ENCODE measurements at places on chromosomes 7 and 10. TPM values are rescaled to one million over a fixed set of nuclear protein-coding genes. Genes with fewer than 3 reads are reported as not detected.
A peak's percentile ranks its signal among the peaks of the same experiment; 100 is the strongest.

- no peak for DNase-seq
These were observed 133.9 kb downstream of the AUTS2 start for GRCh38 chr7:69732203-69732602.

GRCh38 chr7:106430535-106431455 lies 146.0 kb upstream of the NAMPT start:
- no peak for DNase-seq

The EIF5AL1 gene
- 0.61 TPM for total RNA-seq

GRCh38 chr7:105454095-105454747 lies 65.5 kb upstream of the SRPK2 start:
- no peak for DNase-seq

- DNase-seq = no peak
These were observed 52.5 kb upstream of the SPOCK2 start for GRCh38 chr10:72140850-72141249.

- no peak for DNase-seq
These were observed 3.4 kb upstream of the SLC18A2 start for GRCh38 chr10:117237401-117237991.

DNA sequence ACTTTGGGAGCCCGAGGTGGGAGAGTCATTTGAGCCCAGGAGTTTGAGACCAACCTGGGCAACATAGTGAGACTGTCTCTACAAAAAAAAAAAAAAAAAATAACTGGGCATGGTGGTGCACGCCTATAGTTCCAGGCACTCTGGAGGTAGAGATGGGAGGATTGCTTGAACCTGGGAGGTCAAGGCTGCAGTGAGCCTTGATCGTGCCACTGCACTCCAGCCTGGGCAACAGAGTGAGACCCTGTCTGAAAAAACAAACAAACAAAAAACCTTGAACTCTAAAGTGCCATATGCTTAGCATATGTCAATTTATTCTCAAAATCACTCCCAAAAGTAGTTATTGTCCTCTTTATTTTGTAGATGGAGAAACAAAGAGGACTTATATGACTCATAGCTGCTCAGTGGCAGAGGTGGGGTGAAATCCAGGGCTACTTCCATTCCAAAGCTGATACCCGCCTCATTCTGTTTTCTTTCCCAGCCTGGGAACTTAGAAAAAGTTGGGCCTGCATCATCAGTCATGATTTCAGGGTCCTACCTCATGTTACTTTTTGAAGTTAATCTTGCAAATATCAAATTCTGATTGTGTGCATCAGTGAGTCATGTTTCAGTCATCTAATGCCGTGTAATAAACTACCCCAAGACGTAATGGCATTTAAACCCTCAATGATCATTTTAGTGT lies 13.3 kb downstream of the DHTKD1 start:
- no peak for DNase-seq

GRCh38 chr10:57119684-57120083 lies 758.6 kb upstream of the ZWINT start:
- no peak for DNase-seq

The GIGYF1 gene
- 79.6 TPM for total RNA-seq

GRCh38 chr7:69761290-69761922 lies 163.1 kb downstream of the AUTS2 start:
- DNase-seq = no peak

The SPDYE2B gene
- not detected for total RNA-seq

GRCh38 chr10:23412223-23412622 lies 26.7 kb upstream of the OTUD1 start:
- DNase-seq = no peak

DNA sequence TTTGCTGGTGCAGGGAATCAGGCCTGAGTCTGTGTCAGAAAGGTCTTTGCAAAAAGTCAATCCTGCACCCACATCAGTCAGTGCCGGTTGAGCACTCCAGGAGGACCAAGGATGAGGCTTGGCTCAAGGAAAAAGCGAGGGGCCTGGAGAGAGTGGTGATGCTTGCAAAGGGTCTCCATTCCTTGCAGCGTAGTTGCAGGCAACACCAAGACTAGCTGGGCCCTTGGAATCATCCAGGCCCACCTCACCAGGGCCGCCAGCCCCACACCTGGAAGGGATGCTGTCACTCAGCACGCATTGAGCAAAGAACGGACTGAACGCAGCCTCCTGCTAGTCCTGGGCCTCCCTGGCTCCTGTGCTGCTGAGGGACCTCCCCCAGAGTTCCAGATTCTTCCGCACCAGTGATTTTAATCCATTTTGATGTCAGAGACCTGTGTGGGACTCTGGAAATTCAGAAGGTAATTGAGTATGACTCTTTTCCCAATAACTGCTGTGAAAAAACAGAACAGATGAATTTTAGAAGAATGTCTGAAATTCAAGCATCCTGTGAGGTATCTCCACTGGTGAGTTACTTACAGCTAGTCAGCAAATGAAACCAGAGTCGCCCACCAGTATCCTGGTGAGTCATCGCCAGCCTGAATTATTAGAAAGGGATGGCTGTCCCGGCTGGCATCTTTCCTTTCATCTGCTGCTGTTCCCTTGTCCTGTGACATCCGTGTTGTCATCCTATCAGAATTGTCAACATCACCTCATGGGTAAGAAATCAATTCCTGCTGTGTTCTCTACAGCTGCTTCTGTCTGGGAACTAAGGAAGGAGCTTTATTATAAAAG lies 150.8 kb upstream of the NPS start:
- DNase-seq = no peak

The CABCOCO1 gene
- not detected for total RNA-seq

The ARMS2 gene
- total RNA-seq = not detected

The TAS2R41 gene
- not detected for total RNA-seq

DNA sequence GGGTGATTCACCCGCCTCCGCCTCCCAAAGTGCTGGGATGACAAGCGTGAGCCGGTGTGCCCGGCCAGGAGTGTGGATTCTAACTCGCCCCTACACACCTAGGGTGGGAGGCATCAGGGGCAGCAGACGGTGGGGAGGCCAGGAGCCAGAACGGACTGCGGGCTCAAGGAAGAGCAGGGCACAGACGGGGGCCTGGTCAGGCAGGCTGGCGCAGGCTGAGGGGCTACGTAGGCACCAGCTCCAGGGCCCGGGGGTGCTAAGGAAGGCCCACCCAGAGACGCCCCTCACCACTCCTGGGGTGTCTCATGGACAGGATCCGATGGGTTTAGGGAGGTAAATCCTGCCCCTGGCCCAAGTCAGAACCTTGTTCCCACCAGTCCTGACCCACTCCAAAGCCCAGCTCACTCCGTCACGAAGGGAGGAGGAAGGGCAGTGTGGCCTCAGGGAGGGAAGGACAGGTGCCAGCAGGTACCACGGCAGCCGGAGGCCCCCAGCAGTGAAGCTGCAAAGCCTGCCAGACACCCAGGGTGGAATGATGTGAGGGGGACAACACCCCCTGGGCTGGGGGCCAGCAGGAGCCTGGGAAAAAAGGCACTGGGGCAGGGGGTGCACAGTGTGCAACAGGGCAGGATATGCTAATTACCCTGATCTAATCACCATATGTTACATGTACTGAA lies 251.4 kb downstream of the MAD1L1 start:
- DNase-seq = peak; percentile 5

The HHEX gene
- not detected for total RNA-seq

DNA sequence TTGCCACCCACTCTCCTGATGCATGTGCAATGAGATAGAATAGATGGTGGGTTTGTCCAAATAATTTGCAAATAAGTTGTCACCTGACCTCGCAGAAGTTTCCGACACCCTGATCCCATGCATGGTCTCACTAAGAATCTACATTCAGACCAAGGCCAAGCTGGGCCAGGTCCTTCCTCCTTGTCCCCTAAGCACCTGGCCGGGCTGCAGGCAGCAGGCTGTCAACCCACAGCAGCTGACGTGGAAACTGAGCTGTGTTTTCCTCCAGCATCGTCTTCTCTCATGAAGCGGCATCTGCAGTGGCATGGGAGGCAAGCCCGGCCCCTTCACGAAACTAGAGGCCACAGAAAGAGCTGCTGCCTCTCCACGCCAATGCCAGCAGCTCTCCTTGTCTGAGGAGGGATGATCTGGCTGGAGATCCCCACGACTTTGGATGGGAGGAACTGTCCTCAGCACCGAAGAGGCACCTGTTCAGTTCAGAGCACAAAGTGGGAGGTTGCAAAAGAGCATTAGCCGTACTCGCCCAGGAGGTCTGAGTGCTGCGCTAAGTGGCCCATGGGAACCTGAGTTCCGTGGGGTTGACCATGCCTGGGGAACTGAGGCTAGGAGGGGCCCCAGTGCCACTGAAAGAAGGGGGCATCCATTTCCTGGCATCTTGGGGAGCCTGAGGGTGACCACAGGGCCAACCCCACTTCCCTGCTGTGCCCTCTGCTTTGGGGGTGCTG lies 110.5 kb upstream of the INSIG1 start:
- no peak for DNase-seq

- no peak for DNase-seq
These were observed 370.3 kb upstream of the NFE2L3 start for GRCh38 chr7:25781704-25782103.

- DNase-seq = no peak
These were observed 183.1 kb downstream of the EXOC4 start for GRCh38 chr7:133436014-133436428.

DNA sequence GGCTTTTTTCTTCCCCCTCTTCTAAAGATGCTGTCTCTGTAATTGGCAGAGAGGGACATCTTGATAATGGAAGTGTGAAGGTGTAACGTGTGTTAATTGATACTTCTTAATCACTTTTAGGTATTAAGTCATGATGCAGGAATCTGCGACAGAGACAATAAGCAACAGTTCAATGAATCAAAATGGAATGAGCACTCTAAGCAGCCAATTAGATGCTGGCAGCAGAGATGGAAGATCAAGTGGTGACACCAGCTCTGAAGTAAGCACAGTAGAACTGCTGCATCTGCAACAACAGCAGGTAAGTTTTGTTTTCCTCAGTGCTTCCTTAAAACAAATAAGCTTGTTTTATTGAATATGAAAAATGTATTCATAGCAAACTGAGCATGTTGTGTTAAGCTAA lies 11.8 kb downstream of the FOXP2 start:
- DNase-seq = no peak

DNA sequence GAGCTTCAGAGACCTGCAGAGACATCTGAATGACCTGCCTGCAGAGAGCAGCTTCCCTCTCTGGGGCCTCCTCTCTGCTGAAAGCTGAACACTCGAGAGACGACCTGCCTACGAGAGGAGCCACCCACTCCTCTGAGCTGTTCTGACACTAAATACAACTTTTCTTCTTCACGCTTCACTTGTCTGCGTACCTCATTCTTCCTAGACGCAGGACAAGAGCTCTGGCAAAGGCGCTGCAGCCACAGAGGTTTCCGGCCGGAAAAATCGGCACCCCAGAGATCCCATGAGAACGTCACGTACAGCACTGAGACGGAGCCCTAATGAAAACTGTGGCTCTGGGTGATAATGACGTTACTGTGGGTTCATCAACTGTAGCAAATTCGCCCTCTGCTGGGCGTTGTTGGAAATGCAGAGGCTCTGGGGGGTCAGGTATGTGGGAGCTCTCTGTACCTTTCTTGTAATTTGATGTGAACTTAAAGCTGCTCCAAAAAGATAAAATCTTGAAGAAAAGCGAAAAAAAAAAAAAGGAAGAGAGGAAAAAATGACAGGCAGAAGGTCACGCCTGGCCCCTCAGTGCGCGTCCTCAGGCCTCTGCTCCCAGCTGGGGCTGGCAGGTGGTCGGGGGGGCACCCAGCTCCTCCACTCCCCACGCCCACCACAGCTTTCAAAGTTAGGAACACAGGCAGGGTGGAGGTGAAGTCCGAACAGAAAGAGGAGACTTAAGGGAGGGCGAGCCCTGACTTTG lies 120.7 kb downstream of the DYNC2I1 start:
- DNase-seq = peak; percentile 85

GRCh38 chr7:85016286-85016685 lies 170.6 kb downstream of the SEMA3D start:
- DNase-seq = no peak

DNA sequence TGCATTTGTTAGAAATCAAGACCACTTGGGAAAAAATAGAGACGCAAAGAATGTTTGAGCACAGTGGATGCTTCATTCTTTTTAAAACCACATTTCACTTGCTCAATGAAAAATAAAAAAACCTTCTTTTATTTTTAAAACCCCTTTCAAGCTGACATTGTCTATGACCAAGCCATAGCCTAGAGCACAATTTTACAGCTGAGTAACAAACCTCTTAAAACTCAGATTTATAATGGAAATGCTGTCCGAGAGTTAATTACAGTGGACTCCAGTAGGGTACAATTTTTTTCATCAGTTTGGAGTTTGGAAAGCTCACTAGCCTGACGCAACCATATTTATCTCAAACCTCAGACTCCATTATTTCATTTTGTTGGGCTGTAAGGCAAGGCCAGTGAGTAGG lies 116.3 kb downstream of the RNLS start:
- no peak for DNase-seq

The PSMG3 gene
- 56.6 TPM for total RNA-seq

The SEMA3D gene
- total RNA-seq = 13.6 TPM

The TMEM72 gene
- not detected for total RNA-seq
